ENCODE measurements at places on chromosomes 16 and 17. TPM values are rescaled to one million over a fixed set of nuclear protein-coding genes. Genes with fewer than 3 reads are reported as not detected.
A peak's percentile ranks its signal among the peaks of the same experiment; 100 is the strongest.

DNA sequence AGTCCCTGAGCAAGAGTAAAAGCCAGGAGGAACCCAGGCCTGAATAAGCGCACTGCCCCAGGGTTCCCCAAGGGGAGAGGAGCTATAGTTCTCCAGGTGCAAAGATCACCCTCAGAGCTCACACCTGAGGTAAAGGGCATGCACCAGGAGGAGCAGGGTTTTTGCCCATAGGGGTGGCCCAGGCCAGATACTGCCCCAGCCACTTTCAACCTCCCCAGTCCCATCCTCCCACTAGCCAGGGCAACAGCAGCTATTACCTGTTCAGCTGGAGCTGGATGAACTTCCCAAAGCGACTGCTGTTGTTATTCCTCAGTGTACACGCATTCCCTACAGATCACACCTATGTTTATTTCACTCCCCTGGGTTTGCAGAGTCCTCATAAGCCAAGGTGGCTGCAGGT is 19.8 kb downstream of the MYO19 start:
- DNase-seq: no peak

DNA sequence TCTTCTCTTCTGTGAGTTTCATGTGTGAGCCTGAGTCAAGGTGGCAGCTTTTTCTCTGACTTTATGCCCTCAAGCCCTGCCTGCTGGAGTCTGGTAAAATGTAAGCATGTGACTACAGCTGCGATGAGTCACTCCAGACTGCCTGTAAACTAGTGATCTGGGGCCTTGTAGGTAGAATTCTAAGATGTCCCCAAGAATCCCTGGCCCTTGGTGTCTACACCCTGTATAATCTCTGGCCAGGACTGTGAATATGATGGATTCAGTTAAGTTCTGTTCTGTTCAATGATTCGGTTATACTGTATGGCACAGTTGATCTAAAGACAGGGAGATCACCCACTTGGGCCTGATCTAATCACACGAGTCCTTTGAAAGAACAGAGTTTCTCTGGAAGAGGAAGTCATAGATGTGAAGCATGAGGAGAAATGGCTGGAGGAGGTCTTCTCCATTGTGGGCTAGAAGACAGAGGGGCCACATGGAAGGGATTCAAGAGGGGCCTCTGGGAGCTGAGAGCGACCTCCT is 29.8 kb downstream of the PRSS54 start:
- no peak for DNase-seq

DNA sequence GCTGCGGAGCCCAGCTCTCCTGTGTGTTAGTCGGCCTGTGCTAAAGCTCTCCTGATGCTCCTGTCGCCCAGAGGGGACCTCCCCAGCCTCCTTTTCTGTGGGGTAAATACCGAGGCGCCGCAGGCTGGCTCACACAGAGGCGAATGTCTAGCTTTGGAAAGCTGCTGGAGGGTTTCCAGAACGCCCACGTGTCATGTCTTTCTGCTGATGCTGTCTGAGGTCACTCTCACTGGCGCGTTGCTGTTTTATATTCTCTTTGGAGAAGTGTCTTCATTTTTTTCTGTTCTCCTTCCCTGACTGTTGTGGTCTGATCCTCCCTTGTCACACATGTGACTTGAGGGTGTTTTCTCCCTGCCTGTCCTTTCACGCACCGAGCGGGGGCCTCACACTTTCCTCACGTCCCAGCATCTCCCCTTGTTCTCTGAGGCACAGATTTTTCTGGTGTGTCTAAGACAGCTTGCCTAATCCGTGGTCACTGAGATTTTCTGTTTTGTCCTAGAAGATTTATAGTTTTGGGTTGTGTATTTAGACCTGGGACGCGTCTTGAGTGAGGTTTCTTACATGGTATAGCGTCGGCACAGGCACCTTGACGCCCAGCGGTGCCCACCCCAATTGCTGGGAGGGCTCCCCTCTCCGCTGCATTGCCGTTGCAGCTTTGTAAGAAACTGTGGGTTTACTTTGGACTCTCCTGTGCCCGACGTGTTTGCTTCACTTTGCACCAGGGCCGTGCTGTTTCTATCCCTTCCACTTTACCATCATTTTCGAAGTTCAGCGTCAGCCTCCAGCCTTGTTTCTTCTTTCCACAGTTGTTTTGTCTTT is 92.1 kb upstream of the ZNF750 start:
- DNase-seq: peak; percentile 57

DNA sequence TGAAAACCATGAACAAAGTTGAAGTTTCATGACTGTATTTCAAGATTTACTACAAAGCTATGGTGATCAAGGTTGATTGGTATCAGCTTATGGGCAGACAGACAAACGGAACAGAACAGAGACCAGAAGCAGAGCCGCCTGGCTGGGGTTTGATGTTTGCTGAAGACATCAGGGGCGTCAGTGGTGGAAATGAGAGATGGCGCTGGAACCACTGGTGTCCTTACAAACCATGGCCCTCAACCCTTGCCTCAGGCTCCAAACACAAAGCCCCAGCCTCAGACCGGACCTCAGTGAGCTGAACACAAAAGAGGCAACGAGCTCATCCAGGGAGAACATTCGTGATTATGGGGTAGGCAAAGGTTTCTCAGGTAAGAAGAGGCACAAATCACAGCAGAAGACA is 113.0 kb upstream of the METRNL start:
- DNase-seq: peak; percentile 32

DNA sequence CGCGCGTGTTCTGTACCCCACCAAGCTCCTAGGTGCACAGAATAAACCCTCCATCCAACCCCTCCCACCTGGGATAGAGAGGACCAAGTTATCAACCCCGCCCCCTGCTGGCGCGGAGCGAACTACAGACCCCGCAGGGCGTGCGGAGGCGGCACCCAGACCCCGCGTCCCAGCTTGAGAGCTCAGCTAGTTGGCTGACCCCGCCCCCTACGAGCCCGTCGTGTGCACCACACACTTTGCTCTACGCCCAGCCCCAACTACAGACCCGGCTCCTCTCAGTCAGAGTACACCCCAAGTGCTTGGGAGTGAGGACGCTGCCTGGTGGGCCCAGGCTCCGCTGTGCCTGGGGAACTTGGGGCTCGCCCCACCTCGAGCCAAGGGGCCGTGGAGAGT is 1.5 kb downstream of the GRIN2A start:
- DNase-seq: no peak

- DNase-seq: peak; percentile 83
Observed at GRCh38 chr17:8016632-8017424, 14.4 kb downstream of the GUCY2D start.

DNA sequence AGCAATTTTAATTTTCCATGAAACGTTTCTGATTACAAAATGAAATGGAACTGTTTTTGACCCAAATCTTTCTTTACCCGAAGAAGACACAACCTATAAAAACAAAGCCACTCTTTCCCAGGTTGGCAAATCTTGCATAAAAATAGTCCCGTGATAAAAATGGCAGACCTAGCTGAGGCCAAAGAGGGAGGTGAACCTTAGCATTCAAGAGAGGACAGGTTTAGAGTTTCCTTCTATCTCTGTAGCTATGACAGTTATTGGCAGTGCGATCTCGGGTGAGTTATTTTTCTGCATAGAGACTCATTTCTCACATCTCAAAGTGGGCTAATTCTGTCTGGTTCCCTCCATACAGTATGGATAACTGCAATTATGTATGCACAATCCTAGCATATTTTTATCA is 241.4 kb downstream of the MAP2K6 start:
- no peak for DNase-seq

- DNase-seq: no peak
Observed at GRCh38 chr17:42179911-42180410, 981 bp downstream of the KCNH4 start.

GRCh38 chr17:74430706-74431567 is 951 bp upstream of the GPRC5C start:
- DNase-seq: no peak

DNA sequence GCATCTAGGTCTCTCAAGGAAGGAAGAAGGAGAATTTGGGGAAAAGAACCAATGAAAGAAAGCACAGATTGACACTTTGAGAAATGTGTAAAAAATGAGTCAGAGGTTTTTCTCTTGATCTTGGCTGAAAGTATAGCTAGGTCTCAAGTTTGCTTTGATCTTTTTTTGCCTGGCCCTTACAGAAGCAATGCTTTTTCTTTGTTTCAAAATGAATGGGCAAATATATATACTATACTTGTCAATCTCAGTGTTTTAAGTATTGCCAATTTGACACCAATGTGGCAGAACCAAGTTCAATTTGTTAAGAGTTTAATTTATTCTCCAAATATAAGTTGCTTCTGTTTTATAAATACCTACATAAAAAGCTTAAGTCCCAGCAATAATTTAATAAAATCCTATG is 119.6 kb downstream of the PPM1E start:
- DNase-seq: no peak

- DNase-seq: no peak
Observed at GRCh38 chr16:56423584-56424403, 1.6 kb downstream of the AMFR start.

- DNase-seq: no peak
Observed at GRCh38 chr17:36183001-36183971, 6.8 kb upstream of the TBC1D3B start.

DNA sequence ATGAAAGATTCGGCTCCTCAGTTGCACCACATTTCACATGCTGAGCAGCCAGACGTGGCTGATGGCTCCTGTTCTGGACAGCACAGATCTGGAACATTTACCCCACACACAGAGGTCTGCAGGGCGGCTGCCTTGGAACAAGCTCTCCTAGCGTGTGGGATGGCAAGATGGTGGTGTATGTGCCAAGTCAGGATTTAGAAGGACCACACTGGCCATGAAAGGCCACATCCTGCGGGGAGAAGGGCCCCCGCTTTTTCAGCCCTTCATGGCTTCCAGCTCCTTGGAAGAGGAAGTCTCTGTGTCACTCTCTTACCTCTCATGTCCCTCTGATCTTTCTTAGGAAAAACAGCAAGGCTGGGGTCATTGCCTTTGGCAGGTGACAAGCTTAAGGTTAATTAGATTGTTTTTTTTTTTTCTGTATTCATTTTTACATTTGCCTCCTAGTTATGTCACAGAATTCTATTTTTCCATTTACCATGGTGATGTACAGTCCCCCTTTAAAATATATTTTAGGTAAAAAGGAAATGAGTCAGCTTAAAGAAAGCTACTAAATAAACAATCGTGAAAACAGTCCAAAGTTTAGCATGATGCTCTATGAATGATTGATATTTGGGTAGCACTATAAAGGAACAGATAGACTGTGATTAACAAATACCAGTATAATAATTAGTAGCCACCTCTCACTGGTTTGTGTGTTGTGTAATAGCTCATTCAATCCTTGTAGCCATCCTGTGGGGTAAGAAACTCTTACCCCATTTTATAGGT is 396.6 kb downstream of the CPPED1 start:
- DNase-seq: no peak

- no peak for DNase-seq
Observed at GRCh38 chr17:36885153-36885735, 52.0 kb upstream of the LHX1 start.

- peak; percentile 40 for DNase-seq
Observed at GRCh38 chr17:41617136-41617535, 4.6 kb upstream of the KRT16 start.

Gene CLEC19A
- not detected for total RNA-seq

Gene C17orf100
- 2.8 TPM for total RNA-seq

Gene TBC1D28
- not detected for total RNA-seq

Gene PTX4
- not detected for total RNA-seq

Gene CCDC92B
- 1.1 TPM for total RNA-seq

Gene MOSMO
- 12.9 TPM for total RNA-seq

Gene ADAD2
- total RNA-seq: 2.6 TPM

Gene TBC1D3C
- total RNA-seq: not detected

Gene TERB1
- not detected for total RNA-seq

Gene PDE6G
- total RNA-seq: not detected

Gene ARHGDIG
- total RNA-seq: not detected
